ENCODE measurements at places on chromosomes 1 and 21.

GRCh38 chr1:70706381-70707037, 295.4 kb downstream of the CTH start:
- DNase-seq, result no peak

DNA sequence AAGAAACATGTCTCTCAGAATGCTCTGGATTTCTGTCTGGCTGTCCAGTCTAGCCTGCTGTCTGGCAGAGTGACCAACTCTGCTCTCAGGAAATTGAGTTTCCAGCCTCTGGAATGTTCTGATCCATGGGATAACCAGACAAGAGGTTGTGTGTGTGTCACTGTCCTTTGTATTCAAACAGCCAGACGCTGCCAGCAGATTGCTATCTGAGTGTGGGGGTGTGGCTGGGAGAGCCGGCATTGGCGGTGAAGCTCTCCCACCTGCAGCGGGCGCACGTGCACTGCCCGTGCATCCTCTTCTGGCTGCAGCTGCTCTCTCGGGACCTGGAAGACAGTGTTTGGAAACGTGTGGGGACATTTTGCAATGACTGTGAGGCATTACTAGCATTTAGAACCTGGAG, 26.1 kb downstream of the PKP1 start:
- DNase-seq, result no peak

GRCh38 chr1:100188617-100189016, 10.6 kb upstream of the LRRC39 start:
- DNase-seq, result no peak

- DNase-seq, result no peak
Observed at GRCh38 chr1:44557778-44558177, 116.5 kb downstream of the TMEM53 start.

- no peak for DNase-seq
Observed at GRCh38 chr1:205026181-205026580, 16.8 kb upstream of the CNTN2 start.

- no peak for DNase-seq
Observed at GRCh38 chr1:78136680-78137079, 90.9 kb downstream of the GIPC2 start.
